Activated CD4-positive, alpha-beta memory T cell treated with anti-CD3 and anti-CD28 coated beads, Interleukin-2, amount 10 ng/mL, durations not matched to agents 7 days and 5 days (primary cell): ENCODE measurements at places on chromosomes 13 and 19. TPM values are rescaled to one million over a fixed set of nuclear protein-coding genes. Genes with fewer than 3 reads are reported as not detected.

Gene SIGLEC5
- not detected for total RNA-seq

Gene ASF1B
- 93.5 TPM for total RNA-seq

Gene DPF1
- 0.55 TPM for total RNA-seq

Gene C1QTNF9B
- not detected for total RNA-seq

Gene COL4A1
- not detected for total RNA-seq

Gene GDF15
- not detected for total RNA-seq
